ENCODE measurements at places on chromosomes 3 and 15.
A peak's percentile ranks its signal among the peaks of the same experiment; 100 is the strongest.

- no peak for DNase-seq
Measured at GRCh38 chr3:40741729-40742128, 217.0 kb downstream of the ZNF621 start.

GRCh38 chr15:28933710-28934445, 48.1 kb downstream of the APBA2 start:
- no peak for DNase-seq

DNA sequence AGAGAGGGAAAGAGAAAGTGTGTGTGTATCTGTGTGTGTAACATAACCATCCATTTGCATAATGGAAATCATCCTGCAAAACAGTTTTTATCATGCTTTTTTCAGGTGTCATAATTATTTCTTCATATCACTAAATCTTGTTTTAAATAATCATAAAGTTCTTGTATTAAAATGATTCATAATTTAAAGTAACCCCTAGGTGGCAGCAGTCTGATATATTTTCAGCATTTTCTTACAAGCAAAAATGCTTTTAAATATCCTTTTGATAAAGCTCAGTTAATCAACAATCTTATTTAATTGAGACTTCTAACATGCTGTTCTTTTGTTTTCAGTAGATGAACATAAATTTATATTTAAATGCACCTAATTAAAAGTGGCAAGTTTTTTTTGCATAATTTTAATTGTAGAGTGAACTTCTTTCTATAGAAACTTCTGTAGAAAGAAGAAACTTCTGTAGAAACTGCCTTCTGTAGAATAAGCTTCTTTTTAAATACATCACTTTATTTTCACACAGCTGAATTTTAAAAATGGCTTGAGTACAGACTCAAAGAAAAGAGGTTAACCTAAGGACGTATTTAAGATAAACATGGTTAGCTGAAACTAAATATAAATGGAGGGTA, 72.5 kb downstream of the OPA1 start:
- no peak for DNase-seq

DNA sequence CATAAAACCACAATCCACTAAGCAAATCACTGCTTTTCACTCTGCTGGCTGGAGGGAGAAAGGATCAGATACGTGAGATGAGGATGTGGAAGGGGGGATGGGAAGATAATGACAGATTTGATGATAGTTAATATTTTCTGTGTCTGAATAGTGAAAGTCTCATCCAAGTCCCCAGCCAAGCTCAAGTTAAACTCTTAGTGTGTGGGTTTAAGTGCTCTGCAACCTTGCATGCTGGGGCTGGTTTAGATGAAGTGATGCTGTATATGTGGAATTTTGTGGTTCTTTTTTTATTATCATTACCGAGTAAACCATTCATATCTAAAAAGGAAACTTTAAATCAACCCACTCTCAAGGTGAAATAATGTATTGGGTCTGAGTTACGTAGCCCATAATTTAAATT, 111.0 kb downstream of the TPRG1 start:
- no peak for DNase-seq

- DNase-seq: peak; percentile 85
Measured at GRCh38 chr15:90885432-90886290, 1.4 kb downstream of the FES start.

GRCh38 chr3:160006282-160007163, 17.9 kb downstream of the IL12A start:
- DNase-seq: no peak

DNA sequence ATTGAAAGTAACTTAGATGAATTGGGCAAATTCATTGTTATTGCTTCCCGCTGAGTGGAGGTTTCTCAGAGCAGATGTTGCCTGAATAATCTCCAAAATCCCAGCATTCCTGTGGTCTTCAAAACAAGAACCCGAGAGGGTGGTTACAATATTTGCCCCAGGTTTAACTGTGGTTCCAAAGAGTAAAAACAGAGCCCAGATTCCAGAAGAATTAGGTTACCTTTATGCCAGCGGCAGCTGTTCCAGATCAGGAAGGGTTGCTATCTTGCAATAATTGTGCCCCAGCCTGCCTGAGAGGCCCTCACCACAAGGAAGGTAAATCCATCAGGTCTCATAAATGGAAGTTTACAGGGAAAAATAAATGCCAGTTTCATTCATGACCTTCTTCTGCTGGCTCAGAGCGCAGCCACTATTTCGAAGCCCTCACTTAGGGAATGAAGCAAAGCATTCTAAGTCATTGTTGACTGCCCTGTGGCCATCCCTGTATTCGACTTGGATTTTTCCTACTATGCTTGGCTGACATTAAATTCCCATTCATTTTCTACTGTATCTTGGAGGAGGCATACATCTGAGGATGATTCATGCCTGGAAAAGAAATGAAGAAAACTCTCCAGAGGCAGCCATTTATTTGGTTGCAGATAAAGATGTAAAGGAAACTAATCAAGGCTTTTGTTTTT, 54.6 kb downstream of the SSUH2 start:
- no peak for DNase-seq

DNA sequence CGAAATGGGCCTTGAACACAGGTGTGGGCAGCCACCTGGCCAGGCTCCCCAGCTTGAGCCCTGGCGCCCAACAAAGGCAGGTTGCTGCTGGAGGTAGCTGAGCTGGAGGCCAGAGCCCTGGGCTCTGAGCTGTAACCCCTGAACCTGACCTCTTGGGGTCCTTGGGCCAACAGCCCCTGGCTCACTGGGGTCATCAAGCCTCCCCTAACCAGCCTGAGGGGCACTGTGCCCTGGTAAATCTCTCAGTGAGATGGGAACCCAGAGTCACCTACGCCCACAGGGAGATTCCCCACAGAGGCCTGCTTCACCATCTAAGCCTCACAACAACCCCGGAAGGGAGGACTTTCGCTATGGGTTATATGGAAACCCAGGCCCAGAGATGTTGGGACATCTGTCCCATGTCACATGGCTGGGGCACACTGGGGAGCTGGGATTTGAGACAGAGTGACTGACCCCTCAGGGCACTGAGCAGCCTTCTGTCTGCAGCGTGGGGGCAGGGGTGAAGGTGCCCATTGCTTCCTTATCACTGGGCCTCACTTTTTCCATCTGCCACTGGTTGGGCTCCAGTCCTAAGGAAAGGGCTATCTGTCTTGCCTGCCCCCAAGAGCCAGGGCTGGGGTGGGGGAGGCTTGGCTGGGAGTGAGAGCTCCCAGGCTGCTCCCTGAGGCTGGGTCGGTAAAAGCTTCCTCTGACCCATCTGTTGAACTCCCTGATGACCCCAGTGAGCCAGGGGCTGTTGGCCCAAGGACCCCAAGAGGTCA, 59.1 kb downstream of the IQSEC1 start:
- no peak for DNase-seq

DNA sequence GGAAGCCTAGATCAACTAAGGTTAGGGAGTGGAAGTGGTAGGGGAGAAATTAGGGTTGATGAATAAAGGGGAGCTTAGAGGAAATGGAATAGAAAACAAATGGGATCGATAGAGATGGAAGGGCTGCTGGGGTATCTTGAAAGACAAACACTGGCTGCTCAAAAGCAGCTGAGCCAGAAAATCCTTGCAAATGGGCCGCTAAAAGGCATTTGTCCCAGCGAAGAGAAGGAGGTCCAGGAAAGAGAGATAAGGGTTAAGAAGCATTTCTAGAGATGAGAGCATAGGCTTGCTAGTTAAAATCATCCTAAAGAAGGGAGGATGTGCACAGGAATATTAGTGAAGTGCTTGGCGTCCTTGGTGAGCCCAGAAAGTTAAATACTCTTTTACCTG, 258.0 kb upstream of the CBLB start:
- no peak for DNase-seq

GRCh38 chr15:93182703-93183205, 93.7 kb upstream of the RGMA start:
- no peak for DNase-seq

- no peak for DNase-seq
Measured at GRCh38 chr3:94146455-94146854, 83.6 kb downstream of the NSUN3 start.

DNA sequence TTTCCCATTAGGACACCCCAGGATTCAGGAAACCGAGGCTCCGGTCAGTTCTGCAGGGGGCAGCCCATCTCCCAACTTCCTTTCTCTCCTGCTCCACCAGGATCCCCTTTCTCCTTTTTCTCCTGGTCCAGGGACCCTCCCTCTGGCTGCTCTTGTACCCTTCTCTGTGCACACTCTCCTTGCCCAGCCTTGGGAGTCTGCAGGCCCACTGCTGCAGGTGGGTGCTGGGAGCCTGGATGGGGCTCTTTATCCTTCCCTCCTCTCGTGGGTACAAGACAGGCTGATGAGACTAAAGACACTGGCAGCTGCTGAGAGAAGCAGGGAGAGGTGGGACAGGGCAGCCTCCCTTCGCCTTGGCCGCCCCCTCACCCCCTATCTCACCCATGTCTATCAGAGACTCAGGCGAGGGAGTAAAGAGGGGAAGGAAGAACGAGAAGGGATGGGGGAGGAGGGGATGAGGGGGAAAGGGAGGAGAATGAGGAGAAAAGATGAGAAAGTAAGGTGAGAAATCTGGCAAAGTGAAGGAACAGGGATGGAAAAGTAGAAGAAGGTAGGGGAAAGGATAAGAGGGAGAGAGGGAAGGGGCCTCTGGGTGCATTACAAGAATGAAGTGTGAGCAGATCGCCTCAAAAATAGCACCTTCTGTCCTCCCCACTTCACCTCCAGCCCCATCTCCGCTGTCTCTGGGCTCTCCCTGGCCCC, 45.2 kb downstream of the ITGA11 start:
- no peak for DNase-seq

- DNase-seq: no peak
Measured at GRCh38 chr3:15211937-15212336, 5.9 kb downstream of the CAPN7 start.

DNA sequence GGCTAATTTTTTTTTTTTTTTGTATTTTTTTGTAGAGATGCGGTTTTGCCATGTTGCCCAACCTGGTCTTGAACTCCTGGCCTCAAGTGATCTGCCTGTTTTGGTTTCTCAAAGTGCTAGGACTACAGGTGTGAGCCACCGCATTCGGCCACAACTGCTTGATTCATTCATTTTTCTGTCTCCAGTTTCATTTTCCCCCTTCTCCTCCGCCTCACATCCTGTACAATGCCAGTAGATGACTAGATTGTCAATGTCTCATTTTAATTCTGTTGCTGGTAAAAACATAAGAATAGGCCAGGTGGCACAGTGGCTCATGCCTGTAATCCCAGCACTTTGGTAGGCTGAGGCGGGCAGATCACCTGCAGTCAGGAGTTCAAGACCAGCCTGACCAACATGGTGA, 12.0 kb upstream of the ZNF592 start:
- peak; percentile 57 for DNase-seq

- no peak for DNase-seq
Measured at GRCh38 chr15:31459400-31459748, 132.7 kb downstream of the KLF13 start.

DNA sequence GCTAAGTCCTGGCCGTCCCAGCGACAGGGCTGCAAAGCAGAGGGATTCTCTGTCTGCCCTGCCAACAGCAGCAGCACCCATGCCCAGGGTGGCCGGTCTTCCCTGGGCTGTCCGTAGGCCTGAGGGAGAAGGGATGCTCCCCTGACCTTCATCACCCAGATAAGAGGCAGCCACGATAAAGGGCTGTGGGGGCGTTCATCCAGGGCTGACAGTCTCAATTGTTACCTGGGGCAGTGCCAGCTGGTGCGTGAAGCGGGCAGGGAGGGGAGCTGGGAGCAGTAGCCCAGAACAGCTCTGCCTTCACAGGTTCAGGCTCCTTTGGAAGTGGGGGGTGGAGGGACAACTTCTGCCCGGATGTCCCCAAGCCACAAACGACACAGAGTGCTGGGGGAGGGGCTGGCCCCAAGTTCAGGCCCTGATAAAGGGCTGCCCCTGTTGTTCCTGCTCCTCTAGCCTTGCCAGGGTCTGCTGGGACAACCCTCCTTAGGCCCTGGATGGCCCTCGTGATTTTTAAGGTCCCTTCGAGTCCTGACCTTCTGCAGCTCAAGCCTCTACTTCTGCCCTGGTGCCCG, 94.7 kb downstream of the RAB11A start:
- no peak for DNase-seq

- DNase-seq: no peak
Measured at GRCh38 chr15:50636146-50636545, 50.5 kb downstream of the TRPM7 start.

DNA sequence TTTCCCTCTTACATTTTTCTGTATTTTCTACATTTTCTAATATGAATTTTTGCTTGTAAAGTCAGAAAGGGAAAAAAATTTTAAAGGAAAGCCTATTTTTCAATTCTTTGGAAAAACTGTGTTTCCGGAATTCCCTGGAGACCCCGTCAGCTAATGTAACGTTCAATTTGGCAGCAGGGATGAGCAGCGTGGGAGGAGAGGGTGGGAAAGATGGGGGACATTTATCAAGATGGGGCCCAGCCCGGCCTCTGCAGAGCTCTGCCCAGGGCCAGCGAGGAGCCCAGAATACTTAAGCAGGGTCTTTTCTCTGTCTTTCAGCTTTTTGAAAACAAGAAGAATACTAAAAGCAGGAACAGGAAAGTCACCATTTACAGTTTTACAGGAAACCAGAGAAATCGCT, 129.0 kb downstream of the LRRK1 start:
- DNase-seq: no peak

- DNase-seq: no peak
Measured at GRCh38 chr3:73832426-73832825, 207.7 kb upstream of the PDZRN3 start.

DNA sequence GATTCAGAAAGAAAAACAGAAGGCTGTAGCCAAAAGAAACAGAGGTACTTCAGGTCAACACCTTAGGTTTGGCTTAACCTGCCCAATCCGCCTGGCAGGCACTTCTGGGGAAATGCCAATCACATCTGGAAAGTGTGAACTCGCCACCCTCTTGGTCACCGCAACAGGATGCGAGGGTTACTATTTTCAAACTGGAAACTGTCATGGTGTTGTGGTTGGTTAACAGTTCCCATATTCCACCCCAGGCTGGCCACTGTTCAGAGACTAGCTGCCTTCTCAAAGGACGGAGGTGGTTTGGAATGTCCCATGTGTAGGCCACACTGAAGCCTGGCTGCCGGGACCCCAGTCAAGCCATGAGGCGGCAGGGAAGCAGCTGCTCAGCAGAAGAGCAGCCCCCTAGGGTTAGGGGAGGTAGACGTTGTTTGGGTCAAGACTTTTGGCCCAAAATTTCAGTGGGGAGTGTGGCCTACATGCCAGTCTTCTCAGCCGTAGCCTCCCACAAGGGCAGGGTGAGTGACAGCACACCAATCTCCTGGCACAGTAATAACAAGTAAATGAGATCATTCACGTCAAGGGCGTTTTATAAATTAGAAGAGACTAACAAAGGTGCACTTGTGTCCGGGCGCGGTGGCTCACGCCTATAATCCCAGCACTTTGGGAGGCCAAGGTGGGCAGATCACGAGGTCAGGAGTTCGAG, 54.6 kb downstream of the UMPS start:
- DNase-seq: peak; percentile 27

- DNase-seq: no peak
Measured at GRCh38 chr15:85927931-85928537, 133.3 kb upstream of the KLHL25 start.

- no peak for DNase-seq
Measured at GRCh38 chr3:135965129-135965505, 411 bp upstream of the PPP2R3A start.

Data from GM19239 (cell line).